SK-MEL-5 (cell line): ENCODE measurements at places on chromosomes 5 and 9. TPM values are rescaled to one million over a fixed set of nuclear protein-coding genes. Genes with fewer than 3 reads are reported as not detected.

DNA sequence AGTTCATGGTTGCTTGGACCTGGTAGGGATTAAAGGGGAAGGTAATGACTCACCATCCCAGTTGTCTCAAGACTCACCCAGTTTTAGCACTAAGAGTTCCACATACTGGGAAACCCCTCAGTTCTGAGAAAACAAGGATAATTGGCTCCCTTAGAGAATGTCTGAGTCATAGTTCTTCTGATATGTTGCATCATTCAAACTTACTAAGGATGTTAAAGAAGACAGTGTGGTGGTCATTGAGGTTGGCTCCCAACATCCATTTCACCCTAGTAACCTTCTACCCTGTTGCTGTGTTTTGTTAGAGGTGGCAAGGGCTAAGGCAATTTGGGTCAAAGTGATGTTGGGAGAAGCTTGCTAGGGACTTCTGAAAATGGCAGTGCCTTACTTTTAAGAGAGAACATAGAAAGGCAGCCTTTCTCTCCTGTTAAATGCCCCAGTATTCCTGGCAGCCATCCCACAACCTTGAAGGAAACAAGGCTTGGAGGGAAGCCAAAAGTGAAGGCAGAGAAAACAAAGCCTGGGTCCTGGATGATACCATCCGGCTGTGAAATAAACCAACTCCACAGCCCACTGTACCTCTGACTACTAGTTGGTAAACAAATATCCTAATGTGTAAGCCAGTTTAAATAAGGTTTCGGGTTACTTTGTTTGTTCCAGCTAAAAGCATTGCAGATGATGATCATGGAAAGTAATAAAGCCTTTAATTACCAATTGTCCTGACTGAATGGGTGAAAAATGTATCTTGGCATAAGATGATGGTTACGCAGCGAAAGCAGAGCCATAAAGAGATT is 80.4 kb upstream of the ADAMTSL1 start:
- DNase-seq, result peak; percentile 72

DNA sequence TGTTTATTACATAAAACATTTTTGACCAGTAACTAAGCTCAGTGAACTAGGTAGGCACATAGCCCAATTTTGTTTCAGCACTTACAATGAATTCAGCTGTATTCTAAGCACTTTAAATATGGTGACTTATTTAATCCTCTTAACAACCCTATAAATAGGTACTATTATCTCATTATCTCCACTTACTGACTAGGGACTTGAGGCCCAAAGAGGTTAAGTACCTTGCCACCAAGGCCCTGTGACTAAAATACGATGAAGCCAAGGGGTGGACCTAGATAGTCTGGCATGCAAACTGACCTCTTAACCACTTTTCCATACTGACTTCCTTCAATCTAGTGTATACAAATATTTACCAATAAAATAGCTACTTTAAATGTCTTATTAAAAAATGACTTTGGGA is 266.4 kb downstream of the ZNF608 start:
- DNase-seq, result no peak

DNA sequence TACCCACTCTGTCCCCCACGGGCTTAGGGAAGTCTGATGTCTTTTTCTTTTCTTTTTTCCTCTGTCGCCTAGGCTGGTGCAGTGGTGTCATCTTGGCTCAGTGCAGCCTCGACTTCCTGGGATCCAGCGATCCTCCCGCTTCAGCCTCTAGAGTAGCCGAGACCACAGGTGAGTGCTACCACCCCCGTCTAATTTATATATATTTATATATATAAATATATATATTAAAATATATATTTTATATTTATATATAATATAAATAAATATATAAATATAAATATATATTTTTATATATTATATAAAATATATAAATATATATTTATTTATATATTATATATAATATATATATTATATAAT is 3.3 kb upstream of the ANXA2R start:
- no peak for DNase-seq

The SEMA5A gene
- total RNA-seq, result 38.1 and 39.0 TPM in 2 replicates

DNA sequence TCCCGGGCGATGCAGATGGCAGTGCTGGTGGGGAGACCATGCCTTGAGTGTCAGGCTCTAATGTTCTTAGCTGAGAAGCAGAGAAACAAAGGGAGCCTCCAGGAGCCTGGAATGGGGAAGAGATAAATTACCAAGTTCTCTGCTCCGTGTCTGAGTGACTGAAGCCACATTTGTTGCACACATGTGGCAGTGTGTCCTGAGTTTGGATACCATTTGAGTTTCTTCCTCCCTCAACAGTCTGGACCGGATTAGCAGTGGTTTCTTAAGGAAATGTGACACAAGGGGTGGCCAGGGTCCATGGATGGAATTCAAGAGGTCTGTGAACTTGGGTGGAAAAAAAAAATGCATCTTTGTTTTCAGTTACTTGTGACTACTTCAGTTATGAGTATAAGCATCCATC is 50.7 kb upstream of the GARNL3 start:
- DNase-seq, result no peak

The C9 gene
- total RNA-seq, result 0.03 and 0.05 TPM in 2 replicates

GRCh38 chr5:62938927-62939326 is 360.3 kb downstream of the LRRC70 start:
- no peak for DNase-seq

- DNase-seq, result no peak
Observed at GRCh38 chr5:173665326-173665725, 48.9 kb upstream of the BOD1 start.

The ZNF300 gene
- total RNA-seq, result 4.4 and 5.1 TPM in 2 replicates

DNA sequence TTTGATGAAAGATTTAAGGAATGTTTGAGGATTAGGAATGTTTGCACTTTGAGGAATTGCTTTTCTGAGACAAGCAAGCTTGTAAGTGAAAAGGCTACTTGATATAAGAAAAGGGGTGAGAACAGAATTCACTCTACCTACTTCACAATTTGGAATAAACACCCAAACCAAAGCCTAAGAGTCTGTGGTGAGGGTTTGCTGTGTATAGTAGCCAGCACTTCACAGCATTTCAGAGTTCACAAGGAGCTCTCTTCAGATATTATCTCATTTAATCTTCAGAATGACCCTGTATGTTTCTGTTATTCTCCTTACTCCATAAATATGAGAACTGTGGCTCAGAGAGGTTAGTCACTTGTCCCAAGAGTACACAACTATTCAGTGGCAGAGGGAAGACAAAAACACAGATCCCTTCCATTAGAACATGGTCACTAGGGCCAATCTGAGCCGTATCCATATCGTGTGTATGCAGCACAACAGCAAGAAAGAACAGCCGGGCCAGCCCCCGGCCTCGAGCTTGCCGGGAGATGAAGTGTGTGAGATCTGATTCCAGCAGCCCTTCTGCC is 92.4 kb downstream of the FRMD3 start:
- DNase-seq, result no peak

DNA sequence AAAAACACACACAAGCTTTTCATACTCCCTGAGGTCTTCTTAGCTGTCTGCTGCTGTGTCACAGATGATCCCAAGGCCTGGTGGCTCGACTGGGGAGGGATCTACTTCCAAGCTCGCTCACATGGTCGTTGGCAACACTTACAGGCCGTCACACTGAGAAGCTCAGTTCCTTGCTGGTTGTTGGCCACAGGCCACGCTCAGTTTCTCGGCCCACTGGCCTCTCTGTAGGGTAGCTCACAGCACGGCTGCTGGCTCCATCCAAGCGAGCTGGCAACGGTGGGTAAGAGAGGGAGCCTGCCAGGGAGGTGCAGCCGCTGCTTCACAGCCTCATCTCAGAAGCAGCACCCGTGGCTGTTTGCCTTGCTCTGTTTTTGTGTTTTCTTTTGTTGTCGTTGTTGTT is 43.8 kb upstream of the GFPT2 start:
- no peak for DNase-seq

The NR4A3 gene
- total RNA-seq, result 37.7 and 43.5 TPM in 2 replicates

The RNF208 gene
- not detected in 2 replicates for total RNA-seq

The IL7R gene
- total RNA-seq, result 0.16 and 0.18 TPM in 2 replicates

GRCh38 chr9:100285080-100285479 is 67.7 kb downstream of the TEX10 start:
- no peak for DNase-seq

GRCh38 chr5:65695896-65696295 is 26.0 kb downstream of the SGTB start:
- DNase-seq, result peak; percentile 94

The MARCOL gene
- total RNA-seq, result 0.16 TPM in 1 of 2 replicates, not detected in the other

The SLC4A9 gene
- 0.16 and 0.18 TPM in 2 replicates for total RNA-seq

DNA sequence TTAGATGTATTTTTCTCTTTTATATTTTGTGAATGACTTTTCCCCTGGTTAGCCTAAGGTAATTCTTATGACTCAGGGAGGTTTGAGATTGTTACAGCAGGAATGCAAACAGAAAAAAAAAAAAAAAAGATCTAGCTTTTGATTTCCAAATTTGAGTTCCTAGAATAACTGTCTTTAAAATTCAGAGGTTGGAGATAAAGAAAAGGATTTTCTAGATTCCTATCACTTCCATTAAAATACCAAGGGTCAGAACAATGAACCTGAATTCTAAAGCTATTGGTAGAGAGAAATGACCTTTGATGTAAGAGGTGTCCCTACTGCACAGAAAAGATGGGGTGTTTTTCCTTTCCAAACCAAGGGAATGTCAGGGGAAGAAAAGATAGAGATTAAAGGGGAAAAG is 262.5 kb downstream of the DOCK8 start:
- DNase-seq, result no peak

The F12 gene
- 6.0 and 8.2 TPM in 2 replicates for total RNA-seq

GRCh38 chr5:138549414-138549813 is 6.4 kb upstream of the ETF1 start:
- no peak for DNase-seq

The ZNG1A gene
- 8.6 and 10.5 TPM in 2 replicates for total RNA-seq

DNA sequence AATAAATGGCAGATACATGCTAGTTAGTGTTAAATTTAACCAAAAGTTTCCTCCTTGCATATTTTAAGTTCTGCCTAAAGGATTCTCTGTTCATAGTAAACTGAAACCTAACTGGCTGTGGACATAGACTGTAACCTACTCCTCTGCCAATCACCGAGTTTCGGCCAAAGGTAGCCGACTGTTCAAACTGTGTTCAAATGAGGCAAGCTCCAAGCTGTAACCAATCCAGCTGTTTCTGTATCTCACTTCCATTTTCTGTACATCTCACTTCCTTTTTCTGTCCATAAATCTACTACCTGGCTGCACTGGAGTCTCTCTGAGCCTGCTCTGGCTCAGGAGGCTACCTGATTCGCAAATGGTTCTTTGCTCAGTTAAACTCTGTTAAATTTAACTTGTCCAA is 44.1 kb downstream of the KCNV2 start:
- DNase-seq, result no peak

- peak; percentile 44 for DNase-seq
Observed at GRCh38 chr9:110148384-110148783, 59.6 kb downstream of the C9orf152 start.

The DNAJC18 gene
- 6.0 and 9.0 TPM in 2 replicates for total RNA-seq

The GABRB2 gene
- not detected in 2 replicates for total RNA-seq

The TMEM171 gene
- 4.6 and 4.8 TPM in 2 replicates for total RNA-seq

The MEIKIN gene
- total RNA-seq, result not detected in 2 replicates

The TEX48 gene
- total RNA-seq, result not detected in 2 replicates

- no peak for DNase-seq
Observed at GRCh38 chr5:19235101-19235584, 752.9 kb downstream of the CDH18 start.

DNA sequence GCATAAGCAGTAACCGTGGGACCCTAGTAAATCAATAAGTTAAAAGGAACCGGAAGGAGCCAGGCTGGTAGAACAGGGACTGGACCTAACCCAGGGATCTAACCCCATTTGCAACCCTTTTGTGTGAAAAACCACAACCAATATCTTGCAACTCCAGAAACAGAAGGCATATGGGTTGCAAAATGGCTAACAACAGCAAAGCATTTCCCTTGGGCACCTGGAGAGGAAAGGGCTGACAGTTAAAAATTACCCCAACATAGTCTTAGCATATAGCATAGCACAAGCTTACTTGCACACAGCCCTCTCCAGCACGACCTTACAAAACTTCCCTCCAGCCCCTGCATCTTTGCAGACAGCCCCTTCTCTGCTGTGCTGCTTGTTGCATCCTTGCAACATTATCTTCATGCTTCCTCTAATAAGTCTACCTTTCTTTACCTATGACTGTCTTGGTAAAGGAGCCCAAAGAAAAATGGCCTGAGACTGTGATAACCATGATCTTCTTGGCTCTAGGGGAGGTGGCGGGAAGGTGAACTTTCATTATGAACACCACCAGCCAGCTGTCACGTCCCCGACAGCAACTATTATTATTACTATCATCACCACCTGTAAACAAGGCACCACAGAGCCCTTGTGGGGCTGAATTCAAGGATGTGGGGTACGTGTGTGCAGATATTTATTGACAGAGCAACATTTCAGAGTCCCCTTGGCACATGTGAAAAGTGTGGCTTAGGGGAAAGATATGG is 49.8 kb downstream of the PRRC1 start:
- DNase-seq, result no peak

DNA sequence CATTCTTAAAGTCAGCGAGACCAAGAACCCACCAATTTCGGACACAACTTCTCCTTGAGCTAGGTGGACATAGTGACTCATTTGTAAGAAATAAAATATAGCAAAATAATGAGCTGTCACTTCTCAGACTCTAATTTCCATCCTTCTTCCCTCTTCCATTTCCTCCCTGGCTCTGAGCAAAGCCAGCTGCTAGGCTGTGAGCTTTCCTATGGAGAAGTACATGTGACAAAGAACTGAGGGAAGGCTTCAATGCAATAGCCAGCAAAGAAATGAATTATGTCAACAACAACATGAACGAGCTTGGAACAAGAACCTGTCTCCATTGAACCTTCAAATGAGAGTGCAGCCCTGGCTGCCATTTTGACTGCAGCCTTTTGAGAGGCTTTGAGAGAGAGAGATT is 25.9 kb upstream of the SELENOP start:
- no peak for DNase-seq

The LCN9 gene
- not detected in 2 replicates for total RNA-seq

The SLC6A7 gene
- not detected in 2 replicates for total RNA-seq

The STK10 gene
- total RNA-seq, result 20.0 and 24.3 TPM in 2 replicates

DNA sequence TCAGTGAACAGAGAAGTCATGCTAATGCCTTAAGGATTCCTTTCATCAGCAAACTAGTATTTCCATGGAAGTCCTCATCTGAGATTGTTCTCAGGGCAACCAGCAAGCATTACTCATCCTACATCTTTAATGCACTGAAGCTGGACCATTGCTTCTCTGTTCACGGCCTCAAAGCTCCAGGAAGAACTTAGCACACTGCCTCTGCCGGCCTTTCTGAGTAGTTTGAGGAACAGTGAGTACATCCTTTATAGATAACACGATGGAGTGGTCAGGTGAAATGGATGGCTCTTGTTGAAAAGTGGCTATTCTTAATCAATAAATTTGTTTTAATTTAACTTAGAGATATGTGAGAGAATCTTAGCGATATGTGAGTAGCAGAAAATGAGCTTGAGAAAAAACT is 35.8 kb downstream of the MEGF10 start:
- no peak for DNase-seq

The SLC45A2 gene
- 618 and 641 TPM in 2 replicates for total RNA-seq

The HRH2 gene
- total RNA-seq, result 0.55 and 0.90 TPM in 2 replicates

- no peak for DNase-seq
Observed at GRCh38 chr9:3007326-3007725, 163.4 kb upstream of the PUM3 start.
